ENCODE measurements at places on chromosomes 12 and 14.

DNA sequence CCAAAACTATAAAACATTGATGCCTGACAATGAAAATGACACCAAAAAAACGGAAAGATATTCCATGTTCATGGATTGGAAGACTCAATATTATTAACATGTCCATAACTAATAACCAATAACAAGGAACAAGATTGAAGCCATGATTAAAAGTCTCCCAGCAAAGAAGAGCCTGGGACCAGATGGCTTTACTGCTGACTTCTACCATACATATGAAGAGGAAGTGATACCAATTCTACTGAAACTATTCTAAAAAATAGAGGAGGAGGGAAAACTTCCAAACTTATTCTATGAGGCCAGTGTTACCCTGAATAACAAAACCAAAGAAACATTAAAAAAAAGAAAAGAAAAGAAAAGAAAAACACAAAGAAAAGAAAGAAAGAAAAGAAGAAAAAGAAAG lies 54.6 kb upstream of the ATF7IP start:
- no peak for DNase-seq

GRCh38 chr14:74572726-74573301 lies 39.2 kb downstream of the LTBP2 start:
- no peak for DNase-seq

- no peak for DNase-seq
These were observed 58.8 kb upstream of the FLRT2 start for GRCh38 chr14:85471156-85471555.

GRCh38 chr12:74732826-74733225 lies 195.2 kb downstream of the ATXN7L3B start:
- no peak for DNase-seq

DNA sequence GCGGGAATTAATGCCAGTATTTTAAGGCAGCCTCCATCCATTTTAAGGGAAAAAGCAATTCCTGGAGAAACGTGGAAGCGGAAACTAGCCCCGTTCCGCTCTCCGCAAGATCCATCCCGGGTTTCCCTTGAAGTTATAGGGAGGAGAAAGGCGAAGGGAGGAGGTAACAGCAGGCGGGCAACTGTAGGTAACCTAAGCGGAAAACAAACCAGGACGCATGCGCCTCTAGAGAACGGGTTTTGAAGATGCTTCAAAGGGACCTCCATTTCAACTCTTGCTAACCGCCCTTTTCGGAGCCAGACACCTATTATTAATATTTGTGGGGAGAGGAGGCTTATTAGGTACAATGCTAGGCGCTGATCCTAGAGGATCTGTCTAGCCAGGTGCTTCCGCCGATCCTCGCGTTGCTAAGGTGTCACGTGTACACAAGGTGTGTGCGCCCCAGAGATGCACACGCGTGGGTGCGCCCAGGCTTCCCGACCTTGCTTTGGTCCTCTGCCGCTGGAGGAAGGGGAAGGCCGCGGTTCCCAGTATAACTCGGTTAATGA lies 6.2 kb downstream of the TBX5 start:
- no peak for DNase-seq

- no peak for DNase-seq
These were observed 114.8 kb downstream of the MON2 start for GRCh38 chr12:62581288-62582064.

DNA sequence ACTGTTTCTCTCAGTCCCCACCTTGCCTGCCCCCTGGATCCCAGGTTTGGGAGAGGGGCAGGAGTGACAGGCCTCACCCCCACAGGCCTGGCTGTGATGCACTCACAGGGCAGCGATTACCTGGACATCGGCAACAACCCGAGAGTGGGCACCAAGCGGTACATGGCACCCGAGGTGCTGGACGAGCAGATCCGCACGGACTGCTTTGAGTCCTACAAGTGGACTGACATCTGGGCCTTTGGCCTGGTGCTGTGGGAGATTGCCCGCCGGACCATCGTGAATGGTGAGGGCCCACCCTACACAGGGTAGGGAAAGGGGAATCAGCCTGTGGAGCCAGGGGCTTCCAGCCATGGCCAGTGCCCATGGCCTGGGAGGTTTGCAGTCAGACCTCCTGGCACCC lies 8.6 kb downstream of the ACVRL1 start:
- no peak for DNase-seq

GRCh38 chr12:27705263-27705662 lies 5.4 kb upstream of the MRPS35 start:
- no peak for DNase-seq

GRCh38 chr12:8594072-8594471 lies 18.6 kb downstream of the AICDA start:
- DNase-seq, result no peak

All from stimulated activated naive CD4-positive, alpha-beta T cell treated with Interleukin-2 at 50 U/mL for 16 hours (primary cell).